ENCODE measurements at places on chromosomes 11 and 22. TPM values are rescaled to one million over a fixed set of nuclear protein-coding genes. Genes with fewer than 3 reads are reported as not detected.

UBQLNL gene
- 0.18 TPM for total RNA-seq

SAA2 gene
- not detected for total RNA-seq

DNA sequence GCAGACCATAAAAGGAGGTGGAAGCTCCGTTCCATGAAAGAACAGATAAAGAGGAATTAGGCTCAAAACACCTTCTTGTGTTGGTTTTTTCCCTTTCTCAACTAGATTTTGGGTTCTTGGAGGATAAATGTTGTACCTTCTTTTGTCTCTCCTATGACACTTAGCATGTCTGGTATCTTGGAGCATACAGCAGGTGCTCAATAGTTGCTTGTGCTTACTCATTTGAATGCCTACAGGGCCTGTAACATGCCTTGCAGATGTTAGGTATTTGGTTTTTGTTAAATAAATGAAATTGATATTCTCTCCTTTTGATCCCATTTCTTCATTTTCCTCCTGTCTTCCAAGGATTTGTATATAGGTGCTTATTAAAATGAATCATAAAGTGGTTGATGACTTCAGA is 16.4 kb upstream of the PLET1 start:
- DNase-seq: no peak

GRCh38 chr11:74473382-74474173 is 6.2 kb upstream of the KCNE3 start:
- no peak for DNase-seq
